ENCODE measurements at places on chromosomes 6 and 20. TPM values are rescaled to one million over a fixed set of nuclear protein-coding genes. Genes with fewer than 3 reads are reported as not detected.

DNA sequence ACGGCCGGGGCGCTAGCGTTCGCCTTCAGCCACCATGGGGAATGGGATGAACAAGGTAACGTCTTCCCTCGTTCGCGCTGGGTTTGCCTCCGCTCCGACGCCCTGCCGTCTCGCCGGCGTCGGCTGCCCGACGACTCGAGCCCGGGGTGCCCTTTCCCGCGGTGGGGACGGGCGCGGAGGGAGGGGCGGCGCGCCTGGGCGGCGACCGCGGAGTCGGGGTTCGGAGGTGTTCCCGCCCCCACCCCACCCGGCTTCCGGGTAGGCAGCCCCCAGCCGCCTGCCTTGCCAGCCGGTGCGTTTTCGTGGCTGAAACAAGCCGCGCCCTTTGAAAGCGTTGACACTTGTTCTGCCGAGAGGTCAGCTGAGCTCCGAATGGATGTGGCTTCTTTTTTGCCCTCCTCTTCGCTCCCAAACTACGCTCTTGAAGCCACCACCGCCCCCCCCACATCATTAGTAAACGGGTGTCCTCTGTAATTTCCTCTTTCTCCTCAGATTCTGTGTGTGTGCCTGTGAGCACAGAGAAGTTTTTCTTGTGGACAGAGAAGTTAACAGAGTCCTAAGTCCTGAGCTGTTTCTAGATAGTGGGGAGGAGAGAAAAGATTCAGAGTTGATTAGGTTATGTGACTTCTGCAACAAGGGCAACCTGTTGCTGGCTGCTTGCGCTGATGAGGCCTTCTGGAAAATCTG lies 362 bp downstream of the DUSP22 start:
- peak; percentile 51 for DNase-seq

GRCh38 chr20:3000852-3001523 lies 42.4 kb upstream of the GNRH2 start:
- DNase-seq, result no peak

- DNase-seq, result no peak
Measured at GRCh38 chr6:139175389-139175948, 40.6 kb downstream of the HECA start.

DNA sequence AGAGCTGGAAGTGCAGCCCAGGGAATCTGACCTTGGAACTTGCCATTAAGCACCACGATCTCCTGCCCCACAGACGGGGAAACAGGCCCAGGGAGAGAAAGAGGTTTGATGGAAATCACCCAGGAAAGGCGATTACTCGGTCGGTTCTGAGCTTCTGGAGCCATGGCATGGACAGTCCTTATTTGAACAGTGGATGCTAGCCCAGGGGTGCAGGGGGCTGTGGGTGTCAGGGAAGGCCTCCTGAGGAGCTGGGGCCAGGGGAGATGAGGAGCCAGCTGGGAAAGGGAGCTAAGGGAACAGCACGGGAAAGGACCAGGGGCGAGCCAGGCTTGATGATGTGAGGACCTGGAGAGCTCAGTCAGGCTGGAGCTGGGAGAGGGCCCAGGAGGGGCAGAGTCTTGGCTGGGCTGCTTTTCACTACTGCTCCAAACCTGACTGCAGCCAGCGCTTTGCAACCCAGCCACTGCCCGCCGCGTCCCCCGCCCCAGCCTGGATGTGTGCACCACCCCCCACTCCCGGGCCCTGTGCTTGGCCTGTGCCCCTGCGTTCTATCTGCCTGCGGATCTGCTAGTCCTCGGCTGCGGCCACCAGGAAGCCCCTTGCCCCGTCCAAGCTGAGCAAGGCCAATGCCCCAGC lies 17.8 kb downstream of the SUN5 start:
- DNase-seq, result no peak

The TRIM10 gene
- polyA plus RNA-seq, result 6.8 TPM

The ARFGEF3 gene
- polyA plus RNA-seq, result 2.9 TPM

The FLOT1 gene
- polyA plus RNA-seq, result 150 TPM
